NCI-H187 treated with DMSO at 0.1 percent for 48 hours (cell line): ENCODE measurements at places on chromosomes 5 and 9.

DNA sequence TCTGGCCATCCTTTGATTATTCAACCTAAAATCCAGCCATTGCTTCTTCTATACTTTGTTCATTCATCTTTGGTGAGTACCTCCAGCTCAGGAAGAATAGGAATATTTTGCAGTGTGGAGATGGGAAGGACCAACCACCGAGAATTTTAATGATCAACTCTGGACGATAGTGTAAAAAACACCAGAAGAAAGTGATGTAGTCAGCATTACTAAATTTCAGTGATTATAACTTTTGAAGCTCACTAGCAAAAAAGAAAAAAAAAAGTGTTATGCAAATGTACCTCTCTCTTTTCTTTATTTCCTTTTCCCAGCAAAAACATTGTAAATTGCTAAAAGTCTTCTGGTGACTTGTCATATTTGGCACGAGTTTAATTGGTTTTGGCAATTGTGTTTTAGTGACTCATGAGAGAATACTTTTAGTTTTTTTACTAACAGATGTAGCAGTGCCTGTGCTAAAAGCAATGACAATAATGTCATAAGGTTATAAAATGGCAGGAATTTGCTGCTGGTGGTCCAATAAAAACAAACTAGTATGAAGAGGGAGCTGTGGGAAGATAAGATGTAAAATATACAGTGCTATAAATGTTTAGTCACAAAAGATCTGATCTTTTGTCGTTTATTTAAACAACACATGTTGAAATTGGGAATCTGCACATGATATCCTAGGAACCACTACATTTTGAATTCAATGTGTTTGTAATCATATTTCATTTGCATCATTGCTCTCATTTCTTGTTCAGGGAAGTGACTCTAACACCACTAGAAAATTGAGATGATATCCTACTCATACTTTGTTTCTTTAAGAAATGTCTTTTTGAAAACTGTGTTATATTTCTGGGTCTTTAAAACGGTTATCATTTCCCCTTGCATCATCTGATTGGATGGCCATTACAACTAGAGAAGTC, 81.3 kb upstream of the ERCC6L2 start:
- no peak for DNase-seq

DNA sequence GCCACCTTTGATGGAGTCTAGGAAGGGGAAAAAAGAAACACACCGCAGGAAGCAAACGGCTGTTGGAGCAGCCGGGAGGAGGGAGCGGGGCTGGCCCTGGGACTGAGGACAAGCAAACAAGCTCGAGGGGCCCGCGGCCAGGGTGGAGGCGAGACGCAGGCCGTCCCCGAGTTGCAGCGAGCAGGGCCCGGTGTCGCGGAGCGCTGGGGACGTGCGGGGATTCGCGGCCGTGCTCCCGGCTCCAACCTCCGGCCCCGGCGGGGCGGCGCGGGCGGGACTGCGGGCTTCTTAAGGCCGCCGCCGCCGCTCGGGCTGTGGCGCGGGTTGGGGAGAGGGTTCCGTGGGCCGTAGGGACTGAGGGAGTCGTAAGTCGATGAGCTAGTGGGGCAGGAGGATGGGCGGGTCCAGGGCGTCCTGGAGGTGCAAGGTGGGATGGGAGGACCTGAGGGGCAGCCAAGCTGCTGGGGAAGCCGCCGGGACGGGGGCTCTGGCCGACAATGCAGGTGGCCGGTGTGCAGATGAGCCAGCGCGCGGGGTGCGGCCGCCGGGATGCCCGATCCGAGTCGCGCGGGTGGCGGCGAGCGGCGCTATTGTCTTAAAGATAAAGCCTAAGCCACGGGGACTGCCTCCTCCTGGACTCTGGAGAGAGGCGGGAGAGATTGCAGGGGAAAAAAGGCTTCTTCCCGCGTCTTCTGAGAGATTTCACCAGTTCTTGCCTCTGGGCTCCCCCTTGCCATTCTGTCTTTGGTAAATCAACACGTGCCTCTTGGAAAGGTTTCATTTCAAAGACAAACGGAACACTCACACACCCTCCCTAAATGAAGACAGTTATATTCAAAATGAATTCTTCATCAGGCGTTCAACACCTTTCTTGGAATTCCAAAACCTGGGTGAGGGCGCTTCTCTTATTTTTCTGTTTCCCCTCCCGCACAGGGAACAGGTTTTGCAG, 1.6 kb upstream of the HAPLN1 start:
- peak; percentile 10 for DNase-seq

GRCh38 chr9:124062172-124062571, 50.6 kb downstream of the LHX2 start:
- DNase-seq, result no peak

DNA sequence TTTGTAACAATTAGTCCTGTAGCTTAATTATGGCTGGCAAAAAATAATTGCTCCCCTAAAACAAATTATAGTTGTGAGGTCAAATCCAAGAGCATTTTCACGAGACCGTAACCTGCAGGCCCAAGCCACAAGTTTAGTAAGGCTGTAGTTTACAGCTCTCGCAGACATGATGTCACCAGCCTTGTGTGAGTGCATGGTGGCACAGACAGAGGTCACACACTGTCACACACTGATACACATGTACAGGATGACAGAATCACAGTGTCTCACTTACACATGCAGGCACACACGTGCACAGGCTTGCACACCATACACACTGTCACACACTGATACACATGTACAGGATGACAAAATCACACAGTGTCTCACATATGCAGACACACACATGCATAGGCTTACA, 518.8 kb downstream of the IRX1 start:
- no peak for DNase-seq

DNA sequence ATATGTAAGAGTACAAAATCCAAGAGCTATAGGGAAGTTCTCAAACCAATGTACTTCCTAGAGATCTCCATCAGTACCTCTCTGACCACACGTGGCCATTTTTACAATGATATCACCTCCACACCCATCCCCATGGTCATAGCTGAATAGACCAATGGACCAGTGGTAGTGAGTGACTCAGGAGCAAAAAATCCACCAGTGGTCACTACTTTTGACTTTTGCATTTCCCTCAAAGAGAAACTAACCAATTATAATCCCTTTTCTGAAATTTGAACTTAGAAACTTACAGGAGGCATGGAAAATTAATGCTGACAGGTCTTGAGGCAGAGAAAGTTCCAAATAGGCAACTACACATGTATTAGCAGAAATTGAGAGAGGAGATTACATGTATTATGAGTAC, 238.4 kb downstream of the TRPM3 start:
- no peak for DNase-seq

- no peak for DNase-seq
These were observed 75.1 kb upstream of the FSTL4 start for GRCh38 chr5:133687212-133688061.

DNA sequence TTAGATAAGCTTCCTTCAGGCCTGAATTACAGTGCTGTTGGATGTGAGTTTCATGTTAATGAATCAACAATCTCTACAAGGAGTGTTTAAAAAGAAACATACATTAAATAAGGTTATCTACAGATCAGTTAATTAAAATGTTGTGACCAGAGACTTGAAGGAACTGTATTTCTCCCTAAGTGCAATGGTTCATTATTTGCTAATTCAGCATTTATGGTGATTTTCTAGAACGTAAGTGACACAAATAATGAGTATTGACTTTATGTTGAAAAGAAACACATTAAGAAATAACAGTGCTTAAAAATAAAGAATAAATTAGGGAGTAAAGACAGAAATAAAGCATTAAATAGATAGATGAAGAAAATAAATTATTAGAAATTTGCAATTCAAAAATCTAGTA, 74.5 kb downstream of the ADAMTSL1 start:
- DNase-seq, result no peak

GRCh38 chr5:77449981-77450380, 42.1 kb downstream of the WDR41 start:
- no peak for DNase-seq

- peak; percentile 9 for DNase-seq
These were observed 19.7 kb downstream of the WWC1 start for GRCh38 chr5:168311061-168311566.

DNA sequence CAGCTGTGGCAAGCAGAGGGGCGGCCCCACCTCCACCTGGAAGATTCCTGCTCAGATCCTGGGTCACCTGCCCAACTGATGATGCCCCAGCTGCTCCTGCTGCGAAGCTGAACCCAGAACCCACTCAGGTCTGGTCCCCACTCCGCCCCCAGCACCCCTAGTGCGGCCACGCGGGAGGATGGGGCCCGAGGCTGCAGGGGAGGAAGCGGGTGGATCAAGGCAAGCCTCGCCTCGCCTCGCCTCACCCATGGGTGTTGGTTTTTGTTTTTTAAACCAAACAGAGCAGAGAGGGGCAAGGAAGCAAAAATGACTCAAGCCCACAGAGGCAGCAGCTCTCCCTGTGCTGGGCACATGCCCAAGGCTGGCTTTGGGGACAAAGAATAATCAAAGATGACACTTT, 23.2 kb downstream of the ABO start:
- no peak for DNase-seq

DNA sequence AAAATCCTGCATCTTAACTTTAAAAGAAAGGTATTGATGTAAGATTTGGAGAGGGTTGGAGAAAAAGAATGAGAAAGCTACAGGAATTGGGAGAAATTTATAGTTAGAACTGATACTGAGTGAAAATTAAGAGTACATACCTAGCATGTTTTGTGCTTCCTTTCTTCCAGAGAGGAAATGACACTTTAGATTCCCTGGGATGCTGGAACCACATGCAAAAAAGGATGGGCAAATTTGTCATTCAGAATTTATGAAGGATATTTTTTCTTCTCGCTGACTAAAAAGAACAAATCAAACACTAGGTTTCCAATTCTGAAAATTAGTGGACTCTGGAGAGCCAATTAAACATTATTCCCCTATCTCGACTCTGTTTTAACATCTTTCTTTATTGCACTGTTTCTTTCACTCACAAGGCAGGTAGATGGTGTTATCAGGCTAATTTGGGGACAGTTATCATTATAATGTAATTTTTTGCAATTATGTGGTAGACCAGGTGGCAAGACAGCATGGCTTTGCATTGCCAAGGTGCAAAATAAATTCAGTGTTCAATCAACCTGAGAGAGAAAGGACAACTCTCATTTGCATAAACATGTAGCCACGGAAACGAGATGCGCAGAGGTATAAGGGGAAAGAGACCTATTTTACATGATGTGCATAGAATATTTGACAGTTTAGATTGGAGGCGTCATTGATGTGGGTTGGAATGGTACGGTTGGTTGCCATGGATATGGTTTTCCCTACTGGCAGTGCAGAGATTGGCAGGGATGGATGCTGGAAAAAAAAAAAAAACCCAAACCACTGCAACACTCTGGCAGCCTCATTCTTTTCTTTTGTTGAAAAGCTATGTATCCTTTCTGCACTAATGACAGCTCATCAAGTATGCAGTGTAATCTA, 320.4 kb upstream of the CCNH start:
- DNase-seq, result no peak

DNA sequence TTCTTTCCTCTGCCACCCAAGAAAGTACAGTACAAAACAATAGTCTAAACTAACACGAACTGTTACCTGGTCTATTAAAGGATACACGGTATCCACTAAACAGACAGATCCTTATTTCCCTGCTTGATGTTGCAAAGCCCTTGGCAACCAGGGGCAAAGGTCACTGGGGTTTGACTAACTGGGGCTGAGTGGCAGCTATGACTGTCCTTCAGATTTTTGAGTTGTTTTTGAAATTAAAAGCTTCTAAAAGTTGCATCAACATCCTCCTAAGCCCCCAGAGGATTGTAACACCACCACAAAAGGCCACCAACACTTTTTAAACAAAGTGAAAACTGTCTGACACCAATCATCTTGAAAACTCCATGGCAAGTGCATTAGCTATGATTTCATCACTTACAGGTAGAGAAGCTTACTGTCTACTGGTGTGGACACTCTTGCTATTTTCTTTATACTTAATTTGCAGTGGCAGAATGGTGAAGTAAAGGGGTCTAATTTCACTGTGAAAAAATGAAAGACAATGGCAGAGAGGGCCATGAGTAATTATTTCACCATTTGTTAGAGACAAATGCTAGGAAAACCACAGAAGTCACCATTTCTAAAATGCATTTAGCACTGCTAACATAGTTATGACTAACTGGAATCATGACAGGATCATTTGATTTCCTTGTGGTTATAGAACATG, 292.4 kb downstream of the EFNA5 start:
- no peak for DNase-seq

DNA sequence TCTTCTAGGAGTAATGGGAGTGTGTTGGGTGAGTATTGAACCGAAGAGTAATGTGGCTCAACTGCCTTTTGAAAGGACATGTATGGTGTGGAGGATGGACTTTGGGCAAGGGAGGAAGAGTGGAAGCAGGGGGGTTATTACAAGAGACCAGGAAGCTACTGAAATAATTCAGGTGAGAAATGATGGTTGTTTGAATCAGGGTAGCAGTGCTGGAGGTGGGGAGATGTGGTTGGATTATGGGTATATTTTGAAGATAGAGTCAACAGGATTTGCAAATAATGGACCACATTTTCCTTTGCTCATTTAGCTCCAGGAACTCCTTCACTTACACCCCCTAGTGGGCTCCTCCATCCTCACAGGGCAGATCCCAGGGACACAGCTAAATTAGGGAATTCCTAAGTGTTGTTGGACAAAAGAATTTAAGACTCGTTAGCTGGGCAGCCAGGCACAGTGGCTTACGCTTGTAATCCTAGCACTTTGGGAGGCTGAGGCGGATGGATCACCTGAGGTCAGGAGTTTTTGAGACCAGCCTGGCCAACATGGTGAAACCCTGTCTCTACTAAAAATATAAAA, 1.2 kb upstream of the SLC4A9 start:
- no peak for DNase-seq

DNA sequence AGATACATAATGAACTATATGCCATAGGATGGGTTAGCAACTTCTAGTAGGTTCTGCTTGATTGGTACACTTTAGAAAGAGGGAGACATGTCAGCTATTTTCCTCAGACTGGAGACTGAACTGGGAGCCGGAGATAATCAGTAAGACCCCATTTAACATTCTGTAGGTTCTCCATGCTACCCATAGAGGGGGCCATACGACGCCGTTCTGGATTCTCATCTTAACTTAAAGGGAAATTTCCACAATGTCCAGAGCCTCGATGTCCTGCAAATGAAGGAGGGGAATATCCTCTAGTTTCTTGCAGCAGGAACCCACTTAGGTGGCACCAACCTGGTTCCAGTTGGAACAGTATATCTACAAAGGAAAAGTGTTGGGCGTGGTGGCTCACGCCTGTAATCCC, 22.3 kb upstream of the NPM1 start:
- DNase-seq, result no peak

DNA sequence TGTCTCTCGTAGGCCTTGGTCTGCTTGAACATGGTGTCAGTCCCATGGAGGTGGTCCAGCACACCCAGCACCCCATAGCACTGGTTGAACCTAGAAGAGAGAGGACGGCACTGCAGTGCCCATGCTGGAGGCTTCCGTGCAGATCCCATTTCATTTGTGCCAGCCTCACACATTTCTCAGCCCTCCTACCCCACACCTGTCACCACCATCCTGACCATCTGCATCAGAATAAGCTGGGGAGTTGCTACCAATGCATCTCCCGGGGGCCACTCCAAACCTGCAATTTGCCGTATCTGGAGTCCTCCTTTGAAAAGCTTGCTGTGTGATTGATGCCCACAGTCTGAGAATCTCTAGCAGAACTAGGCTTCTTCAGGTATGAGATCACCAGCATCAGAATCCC, 30.0 kb downstream of the FAXDC2 start:
- DNase-seq, result no peak

- DNase-seq, result no peak
These were observed 334.9 kb downstream of the BNC2 start for GRCh38 chr9:16535555-16535954.
